Fibroblast of skin of back (primary cell): ENCODE measurements at places on chromosomes 11 and 22.

DNA sequence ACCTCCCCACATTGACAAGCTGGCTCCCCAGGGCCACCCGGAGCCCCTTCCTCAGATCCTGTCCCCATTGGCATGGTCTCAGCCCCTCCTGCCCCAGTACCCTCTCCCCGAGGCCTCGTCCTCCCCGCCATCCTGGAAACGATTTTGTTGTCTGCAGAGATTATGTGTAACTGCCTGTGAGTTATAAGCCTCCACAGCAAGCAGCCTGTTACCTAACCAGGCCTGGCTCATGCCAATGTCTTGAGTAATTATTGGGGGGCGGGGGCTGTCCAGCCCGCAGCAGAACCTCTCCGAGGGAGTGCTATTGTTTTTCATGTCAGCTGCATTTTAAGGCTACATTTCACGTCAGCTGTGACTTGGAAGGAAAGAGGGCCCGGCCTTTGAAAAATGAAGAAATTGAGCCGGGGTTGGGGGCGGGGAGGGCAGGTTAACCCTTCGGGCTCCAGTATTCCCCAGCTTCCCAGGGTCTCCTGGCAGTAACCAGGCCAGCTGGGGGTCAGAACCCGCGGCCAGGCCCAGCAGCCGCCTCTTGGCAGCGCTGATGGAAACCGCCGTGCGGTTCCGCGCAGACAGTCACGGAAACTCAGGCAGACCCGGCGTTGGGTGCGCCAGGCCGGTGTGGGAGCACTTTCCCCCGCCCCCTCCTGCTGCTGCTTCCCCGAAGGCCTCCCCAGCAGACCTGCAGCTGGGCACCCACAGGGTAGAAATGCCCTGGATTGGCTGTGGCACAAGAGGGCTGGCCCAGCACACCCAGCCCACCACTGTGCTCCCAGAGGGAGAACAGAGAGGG lies 59.5 kb downstream of the CDKN1C start:
- DNase-seq = peak; percentile 95

DNA sequence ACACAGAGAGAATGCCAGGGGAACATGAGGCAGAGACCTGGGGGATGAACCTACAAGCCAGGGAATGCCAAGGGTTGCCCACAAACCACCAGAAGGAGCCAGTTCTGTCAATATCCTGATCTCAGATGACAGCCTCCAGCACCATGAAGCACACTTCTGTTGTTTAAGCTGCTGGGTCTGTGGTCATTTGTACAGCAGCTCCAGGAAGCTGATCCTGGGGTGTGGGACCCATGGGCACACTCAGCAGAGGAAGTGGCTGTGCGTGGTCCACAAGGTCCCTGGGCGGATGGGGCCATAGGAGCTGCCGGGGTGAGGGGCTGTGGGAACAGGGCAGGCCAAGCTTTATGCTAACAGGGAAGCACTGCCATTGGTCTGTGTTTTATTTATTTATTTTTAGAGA lies 12.1 kb downstream of the PPM1F start:
- DNase-seq = no peak

DNA sequence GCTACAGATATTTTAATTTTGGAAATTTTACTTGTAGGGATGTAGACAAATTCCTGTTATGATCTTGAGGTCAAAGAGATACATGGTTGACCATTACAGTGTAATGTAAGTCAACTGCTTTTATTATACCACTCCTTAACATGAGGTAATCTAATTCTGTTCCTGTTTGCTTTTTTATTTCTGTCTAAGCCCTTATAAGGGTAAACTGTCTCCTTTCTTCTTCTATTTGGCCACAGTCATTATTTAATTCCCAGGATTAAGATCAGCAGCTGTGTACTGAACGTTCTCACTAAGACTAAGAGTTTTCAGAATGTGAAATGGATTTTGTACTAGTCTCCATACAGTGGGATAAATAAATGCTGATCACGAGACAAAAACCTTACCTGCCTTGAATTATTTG lies 32.8 kb downstream of the C2CD3 start:
- DNase-seq = peak; percentile 67

DNA sequence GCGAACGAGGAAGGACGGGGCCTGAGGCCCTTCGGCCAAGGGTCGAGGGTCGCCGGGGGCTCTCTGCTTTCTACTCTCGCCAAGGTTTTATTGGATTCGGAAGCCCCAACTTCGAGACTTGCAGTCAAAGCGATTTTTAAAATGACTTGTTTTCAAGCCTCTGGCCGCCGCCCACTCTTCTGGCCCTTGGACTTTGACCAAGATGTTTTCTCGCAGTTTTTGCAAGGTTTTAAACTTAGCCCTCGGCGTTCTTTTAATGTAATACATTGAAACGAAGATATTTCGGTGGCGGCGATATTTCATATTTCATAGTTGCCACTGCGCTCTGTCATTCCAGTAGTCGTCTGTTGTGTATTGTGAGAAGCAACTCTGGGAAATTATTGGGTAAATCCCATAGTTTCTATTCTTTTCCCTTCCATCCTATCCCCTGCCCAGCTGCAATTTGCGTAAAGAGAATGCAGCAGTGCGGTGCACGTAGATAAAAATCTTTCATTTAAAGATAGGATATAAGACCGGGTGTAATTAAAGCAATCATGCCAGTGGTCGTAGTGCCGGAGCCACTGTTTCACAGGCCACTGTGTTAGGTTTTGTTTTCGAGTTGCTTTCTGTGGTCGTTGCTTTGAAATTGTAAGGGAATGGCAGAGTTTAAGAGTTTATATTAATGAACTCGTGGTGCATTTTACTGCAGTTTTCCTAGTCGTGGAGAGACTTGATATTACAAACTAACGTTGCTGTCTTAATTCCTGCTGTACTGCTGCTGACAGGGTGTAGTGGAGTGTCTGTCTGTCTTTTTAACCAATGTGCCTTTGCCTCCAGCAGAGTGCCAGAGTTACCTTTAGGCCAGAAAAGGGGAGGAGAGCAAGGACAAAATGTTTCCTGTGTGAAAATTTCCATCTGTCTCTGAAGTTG lies 702 bp downstream of the BIRC2 start:
- peak; percentile 46 for DNase-seq

- DNase-seq = no peak
Observed at GRCh38 chr11:36060926-36061325, 117.1 kb downstream of the LDLRAD3 start.

- DNase-seq = peak; percentile 16
Observed at GRCh38 chr11:45659031-45659817, 6.2 kb downstream of the CHST1 start.

- DNase-seq = no peak
Observed at GRCh38 chr22:32950366-32950765, 107.8 kb downstream of the SYN3 start.

DNA sequence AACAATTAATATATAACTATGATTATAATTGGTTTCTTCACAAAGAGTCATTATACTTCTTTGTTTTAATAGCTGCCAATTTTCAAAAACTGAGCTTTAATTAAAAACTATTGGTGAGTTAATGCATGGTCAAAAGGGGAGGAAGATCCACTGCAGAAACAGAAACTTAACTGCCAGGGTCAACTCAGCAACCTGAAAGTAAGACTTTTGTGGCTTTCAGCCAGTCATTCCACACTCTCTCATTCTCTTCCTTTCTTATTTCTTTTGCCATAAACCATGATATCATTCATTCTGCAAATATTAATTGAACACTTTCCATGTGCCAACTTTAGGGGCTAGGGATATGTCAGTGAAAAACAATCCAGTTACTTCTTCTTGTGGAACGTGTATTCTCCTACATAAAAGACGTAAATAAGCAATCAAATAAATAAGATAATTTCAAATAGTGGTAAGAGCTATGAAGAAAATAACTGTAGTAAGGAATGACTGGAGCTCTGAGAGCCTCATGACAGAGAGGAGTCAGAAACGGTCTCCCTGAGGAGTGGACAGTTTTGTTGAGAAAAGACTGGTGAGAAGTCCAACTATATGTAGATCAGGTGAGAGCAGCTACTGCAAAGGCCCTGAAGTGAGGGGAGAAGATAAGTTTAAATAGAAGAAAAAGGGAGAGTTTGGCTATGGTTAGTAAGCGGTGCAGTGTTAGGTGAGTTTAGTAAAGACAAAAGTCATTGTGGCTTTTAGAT lies 130.5 kb downstream of the GRIA4 start:
- no peak for DNase-seq

GRCh38 chr11:30107899-30108298 lies 91.1 kb upstream of the KCNA4 start:
- DNase-seq = peak; percentile 87
